Left renal cortex interstitium (tissue), 4 donors: ENCODE measurements at places on chromosomes 5 and 9.

DNA sequence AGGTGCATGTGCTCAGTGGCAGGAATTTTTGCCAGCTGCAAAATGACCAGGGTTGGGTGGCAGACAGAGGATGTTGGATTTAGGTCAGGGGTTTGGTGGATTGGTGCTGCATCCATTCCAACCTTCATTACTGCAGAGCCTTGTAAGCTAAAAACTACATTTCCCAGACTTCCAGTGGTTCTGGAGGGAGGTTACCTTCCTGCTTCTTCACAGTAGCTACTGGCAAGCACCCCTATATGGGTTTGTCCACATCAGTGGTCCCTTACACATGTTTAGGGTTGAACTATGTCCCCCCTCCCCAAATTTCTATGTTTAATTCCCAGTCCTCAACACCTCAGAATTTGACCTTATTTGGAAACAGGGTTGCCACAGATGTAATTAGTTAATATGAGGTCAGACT, 20.7 kb upstream of the IL17B start:
- DNase-seq = no peak

DNA sequence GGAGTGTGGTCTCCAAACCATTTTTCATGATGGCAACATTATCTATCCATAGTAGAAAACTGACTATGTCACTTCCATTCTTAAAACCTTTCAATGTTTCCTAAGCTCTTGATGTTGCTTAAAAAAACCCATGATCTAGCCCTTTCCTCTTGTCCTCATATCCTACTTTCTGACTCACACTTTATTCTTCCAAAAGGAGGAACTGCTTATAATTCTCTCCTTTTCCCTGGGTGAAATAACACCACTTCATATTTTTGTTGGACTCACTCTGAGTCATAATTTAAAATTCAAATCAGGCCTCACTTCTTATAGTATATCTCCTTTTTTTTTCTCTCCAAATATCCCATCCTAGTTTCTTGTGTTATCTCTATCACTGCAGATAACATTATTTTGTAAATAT, 513.9 kb downstream of the MAN2A1 start:
- no peak for DNase-seq

GRCh38 chr5:99721506-99721905, 792.7 kb upstream of the CHD1 start:
- DNase-seq = no peak

GRCh38 chr9:426976-427375, 212.3 kb downstream of the DOCK8 start:
- DNase-seq = no peak

- DNase-seq = no peak
Measured at GRCh38 chr9:38685535-38685934, 34.4 kb downstream of the FAM240B start.

- DNase-seq = no peak
Measured at GRCh38 chr9:130884111-130884531, 12.5 kb downstream of the QRFP start.

DNA sequence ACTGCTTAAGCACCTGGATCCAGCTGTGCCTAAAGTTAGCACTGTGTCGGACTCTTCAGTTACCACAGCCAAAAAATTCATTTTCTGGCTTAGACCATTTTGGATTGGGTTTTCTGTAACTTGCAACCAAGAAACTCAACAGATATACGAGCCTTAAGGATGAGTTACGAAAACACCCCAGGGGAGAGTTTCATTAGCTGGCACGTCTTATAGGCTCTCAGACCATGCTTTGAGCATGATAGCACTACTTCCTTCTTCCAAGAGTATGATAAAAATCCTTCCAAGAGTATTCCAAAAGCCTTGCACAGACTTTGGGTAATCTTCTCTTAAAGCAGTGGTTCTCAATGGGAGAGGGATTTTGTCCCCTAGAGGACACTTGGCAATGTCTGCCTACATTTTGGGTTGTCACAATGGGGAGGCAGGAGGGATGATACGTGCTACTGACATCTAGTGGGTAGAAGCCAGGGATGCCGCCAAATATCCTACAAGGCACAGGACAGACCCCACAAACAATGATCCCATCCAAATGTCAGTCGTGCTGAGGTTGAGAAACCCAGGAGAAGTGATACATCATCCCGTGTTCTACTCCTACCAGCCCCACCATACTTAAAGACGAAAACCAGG, 64.8 kb downstream of the SMIM23 start:
- no peak for DNase-seq

GRCh38 chr5:169716287-169716686, 79.2 kb downstream of the DOCK2 start:
- no peak for DNase-seq

- DNase-seq = no peak
Measured at GRCh38 chr9:89020754-89021153, 29.5 kb downstream of the S1PR3 start.

GRCh38 chr5:179900711-179901110, 7.0 kb downstream of the TBC1D9B start:
- DNase-seq = no peak

DNA sequence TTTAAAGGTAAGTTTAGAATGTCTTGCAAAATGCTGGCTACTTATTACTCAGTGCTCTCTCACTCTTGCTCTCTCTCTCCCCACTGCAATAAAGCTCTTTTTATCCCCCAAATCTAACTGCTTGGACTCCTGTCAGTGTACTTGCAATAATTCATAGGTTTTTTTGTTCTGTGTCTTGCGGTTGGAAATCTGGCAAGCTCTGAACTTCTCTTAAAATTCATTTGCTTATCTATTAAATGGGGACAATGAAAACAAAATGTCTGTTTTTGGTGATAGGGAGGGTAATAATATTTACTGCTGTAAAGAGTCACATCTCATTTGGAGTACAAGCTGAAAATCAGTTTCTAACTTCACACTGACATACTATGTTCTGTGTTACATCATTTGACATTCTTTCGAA, 18.7 kb upstream of the OR13D1 start:
- no peak for DNase-seq

DNA sequence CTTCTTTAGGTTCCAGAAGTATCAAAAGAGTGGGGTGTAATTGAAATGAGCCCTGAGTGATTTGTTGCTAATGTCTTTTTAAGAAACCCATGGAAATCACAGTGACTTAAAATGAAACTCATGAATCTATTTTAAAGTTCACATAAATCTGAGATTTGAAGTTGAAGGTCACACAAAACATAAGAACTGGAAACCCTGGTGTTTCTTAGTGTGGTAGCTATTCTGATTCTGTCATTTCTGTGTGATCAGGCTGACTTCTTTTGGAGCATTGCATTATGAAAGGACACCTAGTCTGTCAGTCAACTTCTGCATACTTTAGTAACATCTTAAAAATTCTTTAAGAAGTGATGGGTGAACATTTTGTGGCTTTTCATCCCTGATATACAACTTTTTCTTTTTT, 448.8 kb downstream of the TLE4 start:
- DNase-seq = no peak
